ENCODE measurements at places on chromosomes 6 and 20.
A peak's percentile ranks its signal among the peaks of the same experiment; 100 is the strongest.

DNA sequence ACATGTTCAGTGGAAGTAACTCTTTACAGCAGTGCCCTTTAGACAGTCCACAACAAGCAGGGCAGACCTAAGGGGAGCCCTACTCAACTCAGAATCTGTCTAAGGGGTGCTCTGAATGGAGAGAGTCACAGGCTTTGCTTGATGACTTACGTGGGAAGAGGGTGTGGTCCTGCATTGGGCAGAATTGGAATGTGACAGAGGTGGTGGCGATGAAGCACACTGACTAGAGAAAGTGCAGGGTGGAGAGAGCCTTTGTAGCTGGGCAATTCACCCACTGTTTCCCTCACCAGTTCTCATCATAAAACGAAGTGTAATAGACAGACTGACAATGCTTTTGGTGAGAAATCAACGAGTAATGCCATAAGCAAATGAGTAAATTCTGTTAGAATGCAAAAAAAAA is 11.2 kb downstream of the TP53INP2 start:
- no peak for DNase-seq

DNA sequence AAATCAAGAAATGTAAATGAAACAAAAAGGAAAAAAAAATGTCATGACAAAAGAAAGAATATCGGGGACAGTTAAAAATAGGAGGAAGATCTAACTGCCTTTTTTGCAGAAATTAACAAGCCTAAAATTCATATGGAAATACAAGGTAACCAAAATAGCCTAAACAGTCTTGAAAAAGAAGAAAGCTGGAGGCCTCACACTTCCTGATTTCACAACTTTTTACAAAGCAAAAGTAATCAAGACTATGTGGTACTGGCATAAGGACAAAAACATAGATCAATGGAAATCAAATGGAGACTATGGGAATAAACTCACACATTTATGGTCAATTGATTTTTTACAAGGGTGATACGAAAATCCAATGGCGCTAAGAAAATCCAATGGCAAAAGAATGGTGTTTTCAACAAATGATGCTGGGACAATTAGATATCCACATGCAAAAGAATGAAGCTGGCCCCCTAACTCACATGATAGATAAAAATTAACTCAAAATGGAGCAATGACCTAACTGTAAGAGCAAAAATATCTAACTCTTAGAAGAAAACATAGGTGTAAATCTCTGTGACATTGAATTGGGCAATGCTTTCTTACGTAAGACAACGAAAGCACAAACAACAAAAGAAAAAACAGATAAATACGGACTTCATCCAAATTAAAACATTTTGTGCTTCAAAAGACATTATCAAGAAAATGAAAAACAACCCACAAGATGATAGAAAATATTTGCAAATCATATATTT is 24.5 kb downstream of the MAP3K5 start:
- DNase-seq: no peak

- no peak for DNase-seq
These were observed 38.9 kb upstream of the CALHM6 start for GRCh38 chr6:116422238-116422637.

- DNase-seq: no peak
These were observed 3.7 kb upstream of the CST11 start for GRCh38 chr20:23456409-23456808.

- DNase-seq: no peak
These were observed 3.3 kb downstream of the HSPA12B start for GRCh38 chr20:3735768-3736167.

DNA sequence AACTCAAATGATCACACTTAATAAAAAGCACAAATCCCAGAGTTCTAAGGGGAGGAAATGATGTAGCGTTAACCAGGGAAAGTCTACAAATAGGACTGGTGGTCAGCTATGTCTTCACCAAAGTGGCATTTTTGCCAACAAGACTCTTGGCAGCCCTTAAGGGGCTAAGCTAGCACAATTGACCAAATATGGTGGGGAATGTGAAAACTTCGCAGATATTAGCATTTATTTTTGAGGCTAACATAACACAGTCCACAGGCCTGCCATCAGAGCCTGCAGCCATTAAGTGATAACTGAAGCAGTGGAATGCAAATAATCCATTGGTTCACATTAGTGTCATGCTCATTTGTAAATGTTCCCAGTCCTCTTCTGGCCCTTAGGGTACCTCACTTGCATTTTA is 274.6 kb downstream of the FOXC1 start:
- DNase-seq: no peak

- DNase-seq: no peak
These were observed 4.4 kb downstream of the CSNK2A1 start for GRCh38 chr20:539191-539590.

GRCh38 chr6:163327921-163328320 is 86.6 kb upstream of the QKI start:
- no peak for DNase-seq

- DNase-seq: no peak
These were observed 152.2 kb upstream of the SYNDIG1 start for GRCh38 chr20:24317224-24317623.

- no peak for DNase-seq
These were observed 44.6 kb upstream of the DDR1 start for GRCh38 chr6:30839671-30840070.

GRCh38 chr6:38571721-38572120 is 68.0 kb downstream of the BTBD9 start:
- no peak for DNase-seq

GRCh38 chr20:11780765-11781369 is 136.8 kb upstream of the BTBD3 start:
- DNase-seq: no peak

DNA sequence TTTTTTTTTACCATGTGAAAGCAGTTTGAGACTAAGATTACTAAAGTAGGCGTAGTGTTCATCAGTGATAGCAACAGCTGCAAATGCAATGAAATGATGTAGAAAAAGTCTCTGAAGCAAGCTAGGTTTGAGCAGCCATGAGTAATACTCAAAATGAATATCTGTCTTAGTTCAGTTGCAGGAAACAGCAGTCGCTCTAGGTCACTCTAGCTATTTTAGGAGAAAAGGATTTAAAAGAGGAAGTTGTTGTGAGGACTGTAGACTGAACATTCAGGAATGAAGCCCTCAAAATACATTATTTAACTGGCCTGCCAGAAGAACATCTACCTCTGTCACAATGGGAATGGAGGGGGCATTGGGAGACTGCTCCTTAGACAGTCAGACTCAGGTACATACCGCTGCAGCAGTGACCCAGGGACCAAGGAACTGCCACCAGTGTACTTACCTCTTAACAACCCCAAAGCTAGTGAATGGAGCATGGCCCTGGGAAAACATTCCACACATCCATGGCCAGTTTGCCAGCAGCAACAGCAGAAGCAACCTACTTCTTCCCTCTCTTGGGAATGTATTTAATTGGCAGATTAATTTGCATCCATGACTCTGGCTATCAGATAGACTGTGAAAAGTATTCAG is 243.0 kb upstream of the KHDRBS2 start:
- DNase-seq: no peak

DNA sequence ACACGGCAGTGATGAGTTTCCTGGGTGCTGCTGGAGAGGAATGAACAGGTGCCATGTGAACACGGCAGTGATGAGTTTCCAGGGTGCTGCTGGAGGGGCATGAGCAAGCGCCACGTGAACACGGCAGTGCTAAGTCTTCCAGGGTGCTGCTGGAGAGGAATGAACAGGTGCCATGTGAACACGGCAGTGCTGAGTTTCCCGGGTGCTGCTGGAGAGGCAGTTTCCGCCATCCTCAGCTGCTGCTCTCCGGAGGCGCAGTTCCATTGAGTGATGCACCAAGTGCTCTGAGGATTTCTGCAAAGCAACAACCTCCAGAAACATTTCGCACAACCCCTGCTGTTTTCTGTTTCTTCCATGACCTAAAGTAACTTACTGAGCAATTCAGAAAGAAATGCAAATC is 155.4 kb downstream of the SMOC2 start:
- no peak for DNase-seq

DNA sequence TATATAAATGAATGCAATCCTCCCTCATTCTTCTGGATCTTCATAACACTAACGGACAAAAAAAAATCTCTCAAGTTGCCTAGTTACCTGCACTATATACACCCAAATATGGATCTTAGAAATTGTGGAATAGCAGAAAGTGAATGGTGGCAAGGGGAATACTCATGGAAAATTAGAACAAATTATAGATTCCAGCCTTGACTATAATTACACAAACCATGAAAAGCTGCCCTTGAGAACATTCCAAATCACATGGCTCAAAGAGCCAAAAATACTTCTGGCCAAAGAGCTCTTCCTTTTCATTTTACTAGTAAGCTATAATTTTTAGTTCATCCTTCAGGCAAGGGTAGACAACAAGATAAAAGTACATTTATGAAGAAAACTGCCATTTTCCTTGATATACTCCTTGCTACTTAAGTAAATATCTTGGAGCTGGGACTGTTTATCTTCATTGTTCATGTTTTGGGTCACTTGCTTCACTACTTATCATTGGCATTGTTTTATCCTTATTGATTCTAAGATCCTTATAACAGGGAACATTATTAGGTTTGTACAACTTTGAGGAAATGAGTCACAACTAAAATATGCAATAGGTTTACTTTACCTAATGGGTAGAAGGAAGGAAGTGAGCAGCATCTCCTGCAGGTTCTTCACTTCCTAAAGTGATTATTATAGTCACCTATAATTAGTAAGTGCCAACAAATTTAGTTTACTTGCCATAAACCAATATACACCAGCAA is 6.4 kb upstream of the MTRES1 start:
- no peak for DNase-seq

GRCh38 chr6:161772176-161772575 is 498.3 kb upstream of the AGPAT4 start:
- DNase-seq: no peak

- no peak for DNase-seq
These were observed 772 bp downstream of the HINT3 start for GRCh38 chr6:125957391-125957693.

DNA sequence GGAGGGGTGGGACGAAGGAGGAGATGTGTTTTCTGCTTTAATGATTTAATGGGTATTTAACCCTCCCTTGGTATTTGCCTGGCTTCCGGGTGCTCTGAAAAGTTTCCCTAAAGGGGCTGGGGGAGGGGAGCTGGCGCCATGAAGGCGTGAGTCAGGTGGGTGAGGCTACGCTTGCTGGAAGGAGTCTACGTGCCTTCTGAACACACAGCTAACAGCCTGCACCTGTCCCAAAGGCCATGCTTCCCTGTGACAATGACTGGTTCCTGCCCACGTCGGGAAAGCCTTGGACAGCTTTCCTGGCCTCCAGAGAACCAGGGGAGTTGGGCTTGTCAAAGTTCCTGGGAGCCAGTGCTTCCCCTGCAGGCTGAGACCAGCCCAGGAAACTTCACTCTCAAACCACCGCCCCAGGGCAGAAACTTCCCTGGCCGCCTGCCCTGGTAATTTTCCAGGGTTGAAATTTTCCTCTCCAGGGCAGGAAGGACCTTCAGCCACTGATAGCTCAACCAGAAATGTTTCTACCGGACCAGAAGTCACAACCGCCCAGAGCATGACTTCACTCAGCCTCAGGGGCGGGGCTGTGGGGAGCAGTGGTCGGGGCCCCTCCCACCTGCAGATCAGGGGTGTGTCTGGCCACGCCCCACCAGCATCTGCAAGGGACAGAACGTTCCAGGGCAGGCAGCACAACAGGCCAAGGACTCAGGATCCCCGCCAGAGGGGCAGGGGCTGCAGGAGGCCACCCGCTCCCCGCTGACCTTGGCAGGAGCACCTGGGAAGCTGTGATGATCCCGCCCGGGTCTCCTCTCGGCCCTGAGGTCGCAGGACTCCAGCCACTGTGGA is 18.6 kb upstream of the SLCO4A1 start:
- DNase-seq: peak; percentile 70

DNA sequence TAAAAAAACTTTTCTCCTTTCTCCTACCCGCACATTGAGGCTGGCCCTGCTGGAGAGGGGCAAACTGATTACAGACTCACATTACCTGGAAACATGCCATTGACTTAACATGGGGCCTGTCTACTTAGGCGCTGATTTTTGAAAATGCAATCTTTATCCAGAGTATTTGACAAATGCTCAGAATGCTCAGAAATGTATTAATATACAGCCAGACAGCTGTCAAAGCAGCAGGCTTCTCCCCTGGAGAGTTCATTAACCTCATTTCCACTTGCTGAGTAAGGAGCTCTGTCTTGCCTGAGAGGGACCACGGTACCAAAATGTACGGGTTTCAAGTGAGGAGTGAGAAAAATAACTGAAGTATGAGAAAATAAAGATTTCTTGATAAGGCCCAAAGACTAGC is 95.7 kb downstream of the PAX1 start:
- DNase-seq: no peak

Data from activated CD4-positive, alpha-beta T cell treated with anti-CD3 and anti-CD28 coated beads, Interleukin-2, amount 50 U/mL, for 24 hours (primary cell).